ENCODE measurements at places on chromosomes 1 and 21.
A peak's percentile ranks its signal among the peaks of the same experiment; 100 is the strongest.

GRCh38 chr1:39779821-39780220 is 8.7 kb upstream of the OXCT2 start:
- DNase-seq = no peak

- no peak for DNase-seq
These were observed 17.5 kb upstream of the TRAPPC10 start for GRCh38 chr21:43994646-43995045.

GRCh38 chr1:51313961-51314777 is 16.2 kb downstream of the TTC39A start:
- peak; percentile 71 for DNase-seq

- no peak for DNase-seq
These were observed 17.7 kb upstream of the A3GALT2 start for GRCh38 chr1:33338440-33339211.

GRCh38 chr1:157551694-157552693 is at the start of gene FCRL5:
Gene FCRL5, minus strand, starts transcription at chr1:157552515. Its CDS starts 153 bp downstream, at chr1:157552362.
- no peak for DNase-seq

GRCh38 chr1:78015148-78015547 is 10.4 kb downstream of the DNAJB4 start:
- DNase-seq = no peak

DNA sequence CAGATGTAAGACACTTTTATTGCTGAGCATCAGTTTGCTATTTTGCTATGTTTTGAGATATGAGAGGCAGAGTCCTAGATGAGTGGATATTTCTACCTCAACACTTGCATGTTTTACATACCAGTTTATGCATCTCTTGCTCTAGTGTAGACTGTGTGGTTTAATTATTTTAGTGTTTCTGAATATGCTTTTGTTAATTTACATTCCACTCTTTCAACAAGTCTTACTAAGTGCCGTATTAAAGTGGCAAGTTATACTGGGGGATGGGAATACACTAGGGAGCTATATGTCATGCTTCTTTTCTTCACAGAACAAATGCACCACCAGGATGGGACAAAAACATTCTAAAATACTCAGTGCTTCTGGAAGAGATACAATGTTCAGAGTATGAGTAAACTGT is 507.7 kb upstream of the PRMT6 start:
- no peak for DNase-seq

GRCh38 chr21:38494703-38495102 is 3.6 kb downstream of the ERG start:
- no peak for DNase-seq

- peak; percentile 96 for DNase-seq
These were observed 5.7 kb downstream of the LRRC71 start for GRCh38 chr1:156926175-156926574.

DNA sequence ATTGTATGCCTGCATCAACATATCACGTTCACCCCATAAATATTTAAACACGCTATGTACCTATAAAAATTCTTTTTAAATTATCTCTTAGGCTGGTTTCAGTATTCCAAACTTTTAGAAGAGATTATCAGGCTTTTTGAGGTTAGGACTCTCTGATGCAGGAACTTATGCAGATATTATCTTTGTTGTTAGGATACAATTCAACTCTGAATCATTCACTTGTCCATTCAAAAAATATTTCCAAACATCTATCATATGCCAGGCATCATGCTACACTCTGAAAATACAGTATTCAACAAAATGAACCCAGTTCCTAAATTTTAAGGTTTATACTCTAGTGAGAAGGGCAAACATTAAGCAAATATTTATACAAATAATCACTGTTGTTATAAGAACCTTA is 40.5 kb downstream of the ASH1L start:
- no peak for DNase-seq

DNA sequence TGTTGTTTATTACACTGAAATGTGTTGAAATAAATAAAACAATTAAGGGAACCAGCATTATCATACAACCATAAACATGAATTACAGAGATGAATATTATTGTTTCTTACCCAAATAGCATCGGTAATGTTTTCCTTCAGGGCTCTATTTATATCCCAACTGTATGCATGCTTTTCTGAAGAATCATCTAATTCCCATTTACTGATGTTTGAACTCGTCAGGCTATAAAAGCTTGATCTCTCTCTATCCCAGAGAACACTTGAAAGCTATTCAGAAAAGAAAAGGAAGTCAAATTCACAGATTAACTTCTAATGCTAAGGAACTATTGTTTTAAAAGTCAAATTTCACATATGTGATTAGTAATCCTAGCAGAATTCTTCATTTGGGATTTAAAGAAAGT is 12.4 kb downstream of the NUP133 start:
- DNase-seq = no peak

DNA sequence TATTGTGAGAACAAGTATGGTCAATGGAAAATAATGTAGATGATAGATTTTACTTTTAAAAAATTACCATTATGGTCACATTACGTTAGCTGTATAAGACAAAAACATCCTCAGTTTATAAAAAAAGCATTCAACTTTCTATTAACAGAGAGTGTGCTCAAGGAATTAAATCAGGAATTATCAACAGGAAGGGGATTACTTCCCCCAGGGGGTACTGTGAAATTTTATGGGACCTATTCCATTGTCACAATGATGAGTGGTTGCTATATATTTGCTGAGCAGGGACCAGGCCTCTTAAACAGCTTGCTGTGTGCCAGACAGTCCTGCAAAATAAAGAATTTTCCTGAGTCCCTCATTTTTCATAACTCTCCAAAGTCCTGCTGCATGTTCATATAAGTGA is 21.2 kb downstream of the JAM2 start:
- no peak for DNase-seq

- peak; percentile 59 for DNase-seq
These were observed 25.9 kb downstream of the KCNC4 start for GRCh38 chr1:110235834-110236682.

- DNase-seq = no peak
These were observed 1.1 kb downstream of the HTR6 start for GRCh38 chr1:19665496-19666465.

- no peak for DNase-seq
These were observed 3.7 kb downstream of the ATP1B1 start for GRCh38 chr1:169110236-169110635.

GRCh38 chr1:209539576-209539975 is 43.9 kb upstream of the CAMK1G start:
- DNase-seq = no peak

DNA sequence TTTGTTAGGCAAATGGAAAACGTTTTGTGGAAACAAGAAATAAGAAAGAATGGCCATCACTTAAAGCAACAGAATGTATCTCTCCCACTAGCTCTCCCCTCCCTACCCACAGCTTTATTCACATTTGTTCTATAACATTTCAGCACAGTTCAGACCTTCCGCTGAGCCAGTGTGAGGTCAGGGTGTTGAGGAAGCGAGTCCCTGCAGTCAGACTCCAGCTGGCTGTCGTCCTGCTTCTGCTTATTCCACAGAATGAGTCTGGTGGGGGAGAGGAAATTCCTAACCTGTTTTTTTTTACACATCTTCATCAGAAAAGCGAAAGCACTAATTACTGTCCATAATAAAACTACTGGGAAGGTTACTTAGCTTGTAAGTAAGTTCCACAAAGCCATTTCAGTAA is 39.0 kb downstream of the MRPL39 start:
- peak; percentile 31 for DNase-seq

- no peak for DNase-seq
These were observed 294.8 kb upstream of the ADAMTS5 start for GRCh38 chr21:27261676-27262075.

GRCh38 chr1:56585985-56586384 is 6.6 kb upstream of the PLPP3 start:
- DNase-seq = no peak

DNA sequence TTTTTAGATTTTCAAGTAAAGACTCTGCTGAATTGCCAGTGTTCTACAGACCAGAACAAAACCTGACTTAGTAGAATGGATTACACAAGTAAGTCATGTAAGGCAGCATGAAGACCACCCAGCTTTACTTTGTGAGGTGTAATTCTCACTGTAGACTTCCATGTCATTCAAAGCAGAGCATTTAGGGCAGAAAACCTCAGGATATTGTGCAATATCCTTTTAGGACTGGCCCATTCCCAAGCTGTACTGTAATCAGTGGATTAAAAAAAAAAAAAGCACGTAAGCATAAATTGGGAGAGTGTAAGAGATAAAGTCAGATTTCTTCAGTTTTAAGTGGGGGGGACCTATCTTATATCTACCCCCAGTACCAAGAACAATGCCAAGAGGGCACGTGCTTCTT is 380.5 kb upstream of the PRMT6 start:
- DNase-seq = no peak

- no peak for DNase-seq
These were observed 85.1 kb downstream of the STUM start for GRCh38 chr1:226633541-226634165.
